Upper lobe of right lung (tissue), 1 donor: ENCODE measurements at places on chromosomes 3 and 15. TPM values are rescaled to one million over a fixed set of nuclear protein-coding genes. Genes with fewer than 3 reads are reported as not detected.

The KLHL6 gene
- total RNA-seq: 24.7 TPM

The EPHB1 gene
- 1.6 TPM for total RNA-seq

The IRAK2 gene
- 5.2 TPM for total RNA-seq

The COL6A5 gene
- total RNA-seq: 6.3 TPM

The TRMT10C gene
- 15.1 TPM for total RNA-seq

The TGM4 gene
- not detected for total RNA-seq

The ATP13A5 gene
- 2.0 TPM for total RNA-seq

The SLCO2A1 gene
- 234 TPM for total RNA-seq

The AP3B2 gene
- total RNA-seq: 3.8 TPM

The CADM2 gene
- total RNA-seq: 0.55 TPM

The BFSP2 gene
- not detected for total RNA-seq

The CLDN16 gene
- total RNA-seq: 0.14 TPM
